CD4-positive, alpha-beta T cell treated with Interleukin-21 for 1 hour (primary cell): ENCODE measurements at places on chromosomes 16 and 17.

- no peak for DNase-seq
These were observed 68.8 kb upstream of the FBXO47 start for GRCh38 chr17:39036009-39036408.

GRCh38 chr17:28427371-28427770, 21.4 kb upstream of the SLC46A1 start:
- DNase-seq, result no peak

DNA sequence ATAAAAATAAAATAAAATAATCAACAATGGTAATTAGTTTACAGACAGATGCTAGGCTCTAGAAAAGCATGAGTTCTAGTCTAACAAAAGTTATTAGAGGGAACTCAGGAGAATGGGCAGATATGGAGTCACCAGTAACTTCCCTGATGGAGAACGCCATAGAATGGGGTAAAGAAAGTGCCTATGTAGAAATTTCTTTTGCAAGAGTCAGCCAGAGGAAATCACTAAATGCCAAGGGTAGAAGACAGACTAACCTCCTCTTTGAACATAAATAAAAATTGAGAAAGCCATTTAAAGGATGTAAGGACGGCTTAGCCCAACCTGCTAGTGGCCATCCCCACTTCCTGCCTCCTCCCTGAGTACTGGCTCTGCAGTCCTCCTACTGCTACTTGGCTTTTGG, 141.6 kb downstream of the VPS53 start:
- DNase-seq, result no peak

DNA sequence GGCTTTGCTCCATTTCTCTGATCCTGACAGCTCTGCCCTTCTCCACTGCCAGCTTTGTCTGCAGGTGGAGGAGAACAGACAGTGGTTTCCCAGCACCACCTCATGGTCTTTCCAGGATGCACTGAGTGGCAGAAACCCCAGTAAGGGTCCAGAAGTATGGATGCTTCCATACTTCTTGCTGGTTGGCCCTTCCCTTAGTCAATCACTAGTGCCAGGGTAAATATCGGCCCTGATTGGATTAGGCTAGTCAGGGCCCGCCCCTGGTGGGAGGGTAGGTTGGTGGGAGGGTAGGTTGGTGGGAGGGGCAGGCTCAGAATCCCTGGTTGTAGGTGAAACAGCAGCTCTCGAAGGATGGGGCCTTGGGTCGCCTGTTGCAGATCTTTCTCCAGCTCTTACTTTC, 10.2 kb downstream of the RNF213 start:
- DNase-seq, result peak; percentile 47

- DNase-seq, result peak; percentile 38
These were observed 483 bp downstream of the RPA1 start for GRCh38 chr17:1830288-1830687.

GRCh38 chr17:27417596-27418365, 38.5 kb upstream of the KSR1 start:
- no peak for DNase-seq

GRCh38 chr17:66549731-66550207, 247.4 kb downstream of the PRKCA start:
- DNase-seq, result no peak

GRCh38 chr16:66605177-66605978, 874 bp downstream of the CMTM3 start:
- peak; percentile 27 for DNase-seq

DNA sequence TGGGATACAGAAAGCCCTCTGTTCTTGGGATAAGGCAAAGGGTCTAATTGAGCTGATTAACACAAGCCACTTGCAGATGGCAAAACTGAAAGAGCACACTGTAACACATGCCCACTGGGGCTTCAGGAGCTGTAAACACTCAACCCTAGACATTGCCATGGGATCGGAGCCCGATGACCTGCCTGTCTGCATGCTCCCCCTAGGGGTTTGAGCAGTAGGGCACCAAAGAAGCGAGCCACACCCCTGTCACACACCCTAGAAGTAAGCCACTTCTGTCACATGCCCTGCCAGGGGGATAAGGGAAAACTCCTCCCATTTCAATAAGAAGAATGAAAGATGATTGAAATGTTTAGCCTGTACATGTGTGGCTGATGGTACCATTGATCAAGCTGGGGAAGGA, 81.3 kb upstream of the IRX6 start:
- no peak for DNase-seq
